Stomach (tissue), 19 donors: ENCODE measurements at places on chromosomes 4 and X.

- DNase-seq: no peak
Measured at GRCh38 chr4:79653871-79654270, 245.8 kb upstream of the GK2 start.

GRCh38 chr4:123120473-123120872 lies 198.1 kb upstream of the NUDT6 start:
- DNase-seq: no peak

- no peak for DNase-seq
Measured at GRCh38 chr4:16464651-16465050, 238.4 kb upstream of the TAPT1 start.

- no peak for DNase-seq
Measured at GRCh38 chrX:20132666-20133065, 9.0 kb downstream of the EIF1AX start.

DNA sequence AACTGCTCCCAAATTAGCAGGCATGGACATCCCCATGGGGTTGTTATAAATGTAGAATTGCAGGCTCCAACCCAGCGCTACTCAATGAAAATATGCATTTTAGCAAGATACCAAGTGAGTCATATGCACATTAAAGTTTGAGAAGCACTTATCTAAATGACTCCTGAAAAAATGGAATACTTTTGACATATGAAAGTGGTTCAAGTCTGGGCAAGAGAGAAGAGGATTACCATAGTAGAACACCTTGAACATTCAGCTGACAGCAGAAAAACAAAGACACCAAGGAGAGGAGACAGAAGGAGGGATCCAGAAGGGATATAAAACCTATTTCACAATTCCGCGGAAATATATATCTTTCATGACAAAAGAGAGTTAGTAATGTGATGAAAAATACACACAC lies 63.2 kb upstream of the CT83 start:
- no peak for DNase-seq

DNA sequence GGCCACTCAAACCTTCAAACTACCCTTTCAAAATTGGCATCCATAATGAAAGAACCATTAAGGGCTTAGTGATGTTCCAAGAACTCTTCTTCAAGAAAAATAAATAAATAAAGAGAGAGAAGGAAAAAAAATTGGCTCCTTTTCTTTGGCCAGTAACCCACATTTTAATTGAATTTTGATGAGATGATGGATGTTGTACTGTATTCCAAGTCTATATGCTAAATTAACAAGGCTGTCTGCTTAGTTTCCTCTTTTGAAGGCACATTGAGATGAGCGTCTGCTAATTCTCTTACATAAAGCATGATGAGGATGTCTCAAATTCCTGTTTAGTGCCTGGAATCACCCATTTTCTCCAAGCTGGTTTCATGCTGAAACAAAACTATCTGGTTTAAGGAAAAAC lies 33.4 kb downstream of the PHOX2B start:
- DNase-seq: no peak

DNA sequence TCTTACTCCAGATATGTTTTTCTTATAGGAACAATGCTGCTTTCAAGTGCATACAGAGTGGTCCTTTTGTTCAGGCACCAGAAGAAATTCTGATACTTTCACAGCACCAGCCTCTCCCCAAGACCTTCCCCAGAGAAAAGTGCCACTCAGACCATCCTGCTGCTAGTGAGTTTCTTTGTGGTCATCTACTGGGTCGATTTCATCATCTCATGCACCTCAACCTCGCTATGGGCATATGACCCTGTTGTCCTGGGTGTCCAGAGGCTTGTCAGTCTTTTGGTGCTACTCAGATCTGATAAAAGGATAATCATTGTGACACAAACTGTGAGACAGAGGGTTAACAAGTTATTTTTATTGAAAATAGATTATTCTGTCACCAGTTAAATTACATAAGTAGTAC lies 39.5 kb downstream of the WDR13 start:
- DNase-seq: no peak

GRCh38 chr4:3420956-3421355 lies 20.8 kb upstream of the HGFAC start:
- DNase-seq: no peak

DNA sequence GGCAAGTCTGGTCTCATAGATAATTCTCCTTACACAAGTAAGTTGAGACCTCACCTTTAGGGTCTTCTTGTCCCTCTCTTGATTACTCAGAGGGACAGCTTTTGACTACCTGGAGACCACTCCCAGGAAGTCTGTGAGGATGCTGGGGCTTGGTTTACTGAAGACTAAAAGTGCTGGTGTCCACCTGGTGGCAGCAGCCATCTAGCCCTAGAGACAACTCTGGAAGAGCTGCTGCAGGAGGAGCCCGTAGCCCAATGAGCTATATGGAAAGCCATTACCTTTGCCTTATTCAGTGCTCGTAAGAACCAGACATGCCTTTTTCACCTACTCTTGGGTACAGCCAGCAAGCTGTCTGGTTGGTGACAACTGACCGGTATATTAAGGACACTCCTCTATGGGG lies 7.3 kb downstream of the FGFBP2 start:
- DNase-seq: no peak

- DNase-seq: no peak
Measured at GRCh38 chr4:52259978-52260377, 208.9 kb downstream of the SPATA18 start.

DNA sequence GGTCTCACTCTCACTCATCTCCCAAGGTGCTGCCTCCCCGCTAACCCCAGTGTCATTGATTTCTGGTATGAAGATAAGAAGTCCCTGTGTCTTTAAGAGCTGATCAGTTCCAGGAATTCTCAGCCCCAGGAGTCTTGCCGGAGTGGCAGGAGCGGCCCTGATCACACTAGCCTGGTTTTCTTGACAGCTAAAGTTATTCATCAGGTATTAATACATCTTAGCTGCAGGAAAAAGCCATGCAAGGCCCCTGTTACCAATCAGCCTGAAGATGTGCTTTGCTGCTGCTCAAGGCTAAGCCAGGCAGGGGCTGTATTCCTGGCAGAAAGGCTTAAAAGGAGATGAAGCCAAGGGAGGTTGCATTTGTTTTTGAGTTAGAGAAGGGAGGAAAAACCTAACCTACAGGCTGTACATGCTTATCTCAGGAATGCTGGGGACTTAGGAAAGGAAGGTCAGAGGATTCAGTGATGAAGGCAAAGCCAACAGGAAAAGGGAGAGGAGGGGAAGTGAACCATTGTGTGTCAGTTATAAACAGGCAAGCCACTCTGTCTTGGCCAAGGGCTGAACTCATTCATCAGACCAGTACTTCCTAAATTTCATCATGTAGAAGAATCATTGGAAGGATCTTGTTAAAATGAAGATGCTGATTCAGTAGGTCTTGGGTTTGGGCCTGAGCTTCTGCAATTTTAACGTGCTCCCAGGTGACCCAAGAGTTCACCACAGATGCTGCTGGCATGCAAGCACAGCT lies 8.6 kb downstream of the SRPX start:
- no peak for DNase-seq

DNA sequence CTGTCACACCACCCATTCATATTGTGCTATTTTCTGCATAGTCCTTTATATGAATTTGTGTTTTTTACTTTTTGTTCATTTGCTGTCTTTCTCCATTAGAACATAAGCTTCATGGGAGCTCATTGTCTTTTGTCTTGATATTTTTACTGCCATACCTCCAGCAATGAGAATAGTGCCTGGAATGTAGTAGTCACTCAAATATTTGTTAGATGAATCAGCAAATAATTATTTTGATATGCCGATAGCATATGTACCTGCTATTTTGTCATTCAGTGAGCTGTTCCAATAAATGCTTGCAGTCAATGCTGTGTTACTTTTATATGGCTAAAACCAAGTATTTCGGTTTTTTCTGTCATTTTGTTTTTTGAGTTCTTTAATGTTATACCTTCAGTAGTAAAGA lies 43.5 kb upstream of the SLC25A31 start:
- DNase-seq: no peak

- DNase-seq: no peak
Measured at GRCh38 chr4:84699001-84699671, 116.2 kb downstream of the CDS1 start.

- DNase-seq: no peak
Measured at GRCh38 chrX:18065956-18066355, 154.7 kb downstream of the BEND2 start.

GRCh38 chr4:79334783-79335182 lies 8.9 kb upstream of the NAA11 start:
- DNase-seq: no peak
